ENCODE measurements at places on chromosomes 12 and 14.

- no peak for DNase-seq
Measured at GRCh38 chr12:82930301-82930700, 243.6 kb downstream of the TMTC2 start.

- DNase-seq, result no peak
Measured at GRCh38 chr12:76265424-76266180, 82.6 kb downstream of the BBS10 start.

- DNase-seq, result no peak
Measured at GRCh38 chr12:54374562-54375258, 9.8 kb downstream of the ZNF385A start.

GRCh38 chr12:68932961-68933893, at the start of gene CPM:
Gene CPM, minus strand, starts transcription at chr12:68933171. Its CDS starts 334 bp downstream, at chr12:68932837.
- DNase-seq, result peak; percentile 87

- DNase-seq, result no peak
Measured at GRCh38 chr14:22888662-22889061, 5.6 kb downstream of the REM2 start.

- no peak for DNase-seq
Measured at GRCh38 chr14:51118993-51119392, 24.1 kb upstream of the TRIM9 start.

- no peak for DNase-seq
Measured at GRCh38 chr12:71664411-71665089, 449 bp downstream of the THAP2 start.

GRCh38 chr14:89374908-89375307, 42.1 kb downstream of the FOXN3 start:
- no peak for DNase-seq

GRCh38 chr12:66087365-66087943, 43.1 kb downstream of the LLPH start:
- DNase-seq, result peak; percentile 57

All from GM13976 (cell line).